ENCODE measurements at places on chromosomes 3 and 15. TPM values are rescaled to one million over a fixed set of nuclear protein-coding genes. Genes with fewer than 3 reads are reported as not detected.

- peak; percentile 65 for DNase-seq
These were observed 89.5 kb upstream of the CHD2 start for GRCh38 chr15:92810418-92811138.

DNA sequence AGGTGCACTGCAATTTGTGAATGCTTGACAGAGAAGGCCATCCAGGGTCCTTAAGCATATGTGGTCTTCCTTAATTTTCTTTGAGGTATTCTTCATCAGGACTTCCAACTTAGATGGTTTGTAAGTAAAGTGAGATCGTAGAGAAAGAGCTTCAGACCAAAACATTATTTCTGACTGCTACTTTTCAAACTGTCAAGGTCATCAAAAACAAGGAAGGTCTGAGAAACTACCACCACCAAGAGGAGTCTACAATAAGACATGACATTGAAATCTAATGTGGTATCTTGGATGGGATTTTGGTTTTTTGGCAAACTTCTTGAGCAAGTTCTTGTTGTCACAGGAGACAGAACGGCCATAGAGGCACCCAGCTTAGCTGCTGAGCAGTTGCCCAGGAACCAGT, 20.0 kb upstream of the RNF111 start:
- no peak for DNase-seq

DNA sequence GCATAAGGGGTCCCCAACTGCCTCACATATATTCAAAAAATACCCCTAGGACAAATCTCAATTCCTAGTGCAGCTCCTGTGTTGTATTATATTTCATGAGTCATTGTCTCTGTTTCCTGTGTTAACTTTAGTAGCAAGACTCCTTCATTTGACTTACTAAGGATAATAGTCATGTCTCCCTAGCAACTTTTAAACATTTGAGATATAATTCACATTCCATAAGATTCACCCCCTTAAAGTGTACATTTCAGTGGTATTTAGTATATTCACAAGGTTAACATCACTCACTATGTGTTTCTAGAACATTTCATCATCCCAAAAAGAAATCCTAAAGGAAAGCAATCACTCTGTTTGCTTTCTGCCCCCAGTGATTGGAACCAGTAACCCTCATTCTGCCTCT, 121.3 kb upstream of the WNT7A start:
- no peak for DNase-seq

- no peak for DNase-seq
These were observed 32.7 kb downstream of the PDIA5 start for GRCh38 chr3:123099331-123100192.

DNA sequence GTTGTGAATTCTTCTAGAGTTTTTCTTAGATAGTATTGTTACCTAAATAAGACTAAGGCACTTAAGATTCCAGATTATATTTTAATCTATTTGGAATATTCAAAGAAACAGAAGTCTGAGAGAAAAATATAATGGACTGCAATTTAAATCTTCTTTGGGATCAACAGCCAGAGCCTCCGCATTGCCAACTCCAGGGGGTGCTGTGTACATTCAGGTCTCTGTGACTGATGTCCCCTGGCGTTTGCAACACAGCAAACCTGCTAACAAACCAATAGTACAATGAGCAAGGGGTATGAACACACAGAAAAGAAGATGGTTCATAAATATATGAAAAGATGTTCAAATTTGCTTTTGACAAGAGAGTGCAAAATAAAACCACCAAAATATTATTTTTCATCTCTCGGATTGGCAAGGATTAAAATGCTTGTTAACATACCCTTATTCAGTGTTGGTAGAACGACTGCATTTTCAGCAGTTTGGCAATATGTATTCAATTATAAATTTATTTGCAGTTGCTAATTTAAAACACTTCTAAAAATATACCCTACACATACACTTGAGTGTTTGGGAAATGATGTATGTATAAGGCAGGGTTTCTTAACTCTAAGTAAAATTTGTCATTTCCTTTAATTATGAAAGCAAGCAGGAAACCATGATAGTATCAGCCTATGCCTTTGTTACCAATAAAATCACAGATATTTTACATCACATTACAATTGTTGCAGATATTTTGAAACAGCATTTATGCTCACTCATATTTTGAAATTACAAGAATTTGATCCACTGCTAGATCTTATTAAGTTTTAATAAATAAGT, 16.1 kb upstream of the TM4SF1 start:
- peak; percentile 51 for DNase-seq

- no peak for DNase-seq
These were observed 134.0 kb downstream of the LPP start for GRCh38 chr3:188287762-188288505.

DNA sequence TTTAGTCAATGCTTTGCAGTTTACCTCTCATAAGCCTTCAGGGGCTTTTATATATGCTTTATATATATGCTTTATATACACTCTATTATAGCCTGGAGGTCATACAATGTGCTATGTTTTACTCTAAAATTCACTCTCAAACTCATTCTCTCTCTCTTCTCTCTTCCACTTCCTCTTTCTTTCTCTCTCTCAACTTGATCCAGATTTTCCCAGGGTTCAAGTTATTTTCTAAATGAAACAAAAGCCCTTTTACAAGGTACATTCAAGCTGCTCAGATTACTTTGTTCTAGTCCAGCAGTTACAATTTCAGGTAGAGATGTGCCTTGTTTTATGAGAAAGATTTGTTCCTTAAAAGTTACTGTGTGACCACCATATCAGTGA, 79.6 kb upstream of the ACP3 start:
- DNase-seq = no peak

GRCh38 chr3:150490277-150490986, 55.9 kb downstream of the SERP1 start:
- DNase-seq = no peak

DNA sequence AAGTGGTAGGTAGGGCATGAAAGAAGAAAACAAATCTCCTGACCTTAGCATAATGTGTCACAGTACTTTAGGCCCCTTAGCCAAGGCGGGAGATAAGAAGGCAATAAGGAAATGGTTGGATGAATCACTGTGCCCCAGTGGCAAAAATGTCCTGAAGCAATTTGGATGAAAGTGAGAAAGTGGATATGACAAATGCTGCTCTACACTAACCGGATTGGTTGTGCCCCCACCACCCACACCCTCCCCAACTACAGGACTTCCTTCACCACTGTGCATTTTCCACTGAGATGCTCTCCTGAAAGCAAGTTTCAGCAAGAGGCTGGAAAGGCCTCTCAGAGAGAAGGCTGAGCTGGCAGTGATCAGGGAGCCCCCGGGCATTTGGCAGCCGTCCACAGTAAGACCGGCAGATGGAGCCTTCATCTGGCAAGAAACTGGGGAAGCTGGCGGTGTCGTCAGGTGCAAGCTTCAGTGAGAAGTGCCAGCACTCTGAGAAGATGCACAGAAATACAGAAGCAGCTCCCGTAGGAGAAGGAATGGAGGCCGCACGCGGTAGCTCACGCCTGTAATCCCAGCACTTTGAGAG, 63.8 kb downstream of the ATP1B3 start:
- DNase-seq = no peak

GRCh38 chr15:66720206-66721010, 18.4 kb downstream of the SMAD6 start:
- DNase-seq = peak; percentile 72

The DNAH12 gene
- total RNA-seq = not detected

GRCh38 chr15:48336940-48337339, 5.7 kb downstream of the DUT start:
- peak; percentile 46 for DNase-seq

GRCh38 chr3:119595639-119596334, 1.9 kb upstream of the PLA1A start:
- no peak for DNase-seq

GRCh38 chr3:122697952-122698620, 17.4 kb downstream of the PARP14 start:
- DNase-seq = no peak

DNA sequence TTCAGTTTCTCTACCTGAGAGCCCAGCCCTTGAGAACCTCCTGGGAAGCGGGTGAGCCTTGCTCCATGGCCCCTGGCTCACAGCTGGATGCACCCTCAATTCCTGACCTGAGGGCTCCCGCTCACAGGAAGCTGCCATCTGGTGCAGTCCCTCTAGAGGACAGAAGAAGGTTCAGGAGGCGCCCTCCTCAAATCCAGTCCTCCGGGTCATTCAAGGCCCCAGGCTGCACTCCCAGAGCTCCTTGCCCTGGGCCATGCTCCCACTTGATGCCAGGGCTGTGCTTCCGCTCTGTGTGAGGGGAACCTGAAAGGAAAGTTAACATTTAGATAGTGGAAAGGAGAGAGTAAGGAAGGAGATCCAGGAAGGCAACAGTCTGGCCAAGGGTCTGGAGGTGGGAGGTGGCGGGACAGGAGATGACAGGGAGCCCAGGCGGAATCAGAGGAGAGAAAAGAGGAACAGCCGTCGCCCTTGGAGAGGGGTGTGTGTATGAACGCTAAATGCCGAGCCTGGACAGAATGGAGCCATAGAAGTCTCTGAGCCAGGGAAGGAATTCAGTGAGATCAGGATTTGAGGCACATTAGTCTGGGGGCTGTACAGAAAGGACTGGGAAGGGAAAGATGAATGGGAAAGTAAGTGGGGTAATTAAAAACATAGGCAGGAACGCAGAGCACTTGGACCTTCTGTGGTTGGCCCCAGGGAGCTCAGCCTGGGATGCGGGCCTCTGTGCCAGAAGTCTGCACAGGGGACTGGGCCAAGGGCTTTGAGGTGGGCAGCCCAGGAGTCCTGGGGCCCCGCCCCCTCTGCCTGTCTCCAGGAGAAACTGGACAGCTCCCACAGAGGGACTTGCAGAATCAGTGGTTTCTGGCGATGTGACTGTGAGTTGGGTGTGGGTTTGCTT, 26.1 kb downstream of the TBC1D21 start:
- no peak for DNase-seq

GRCh38 chr3:29263476-29263875, 17.4 kb upstream of the RBMS3 start:
- DNase-seq = no peak

- no peak for DNase-seq
These were observed 102.3 kb downstream of the ZPLD1 start for GRCh38 chr3:102537123-102537522.

GRCh38 chr3:188165596-188165995, 11.6 kb downstream of the LPP start:
- no peak for DNase-seq

DNA sequence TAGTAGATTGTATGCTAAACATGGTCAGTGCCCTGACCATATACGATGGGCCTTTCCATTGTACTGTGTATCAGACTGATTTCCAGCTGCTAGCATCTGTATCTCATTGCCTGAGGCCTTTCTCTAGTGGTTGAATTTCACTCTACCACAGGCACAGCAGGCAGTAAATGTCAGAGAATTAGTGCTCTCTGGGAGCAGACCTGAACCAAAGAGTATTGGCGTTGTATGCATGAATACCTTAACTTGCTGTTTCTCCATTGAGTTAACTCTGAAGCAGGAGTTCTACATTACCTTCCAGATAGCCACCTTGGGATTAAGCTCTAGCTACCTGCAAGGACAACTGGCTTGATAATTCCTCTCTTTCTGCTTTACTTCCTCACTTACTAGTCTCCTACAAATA, 439.2 kb upstream of the EPHA3 start:
- no peak for DNase-seq

The EPHA6 gene
- total RNA-seq = not detected

The PEX5L gene
- total RNA-seq = not detected

GRCh38 chr15:40558952-40559742, 5.7 kb downstream of the CCDC32 start:
- no peak for DNase-seq

The GOLGA6L4 gene
- total RNA-seq = 0.99 TPM

The NTRK3 gene
- total RNA-seq = not detected

The LRRN1 gene
- total RNA-seq = 1.4 TPM

The NEK10 gene
- 0.74 TPM for total RNA-seq

The GANC gene
- 22.9 TPM for total RNA-seq

The HTD2 gene
- total RNA-seq = 7.6 TPM

DNA sequence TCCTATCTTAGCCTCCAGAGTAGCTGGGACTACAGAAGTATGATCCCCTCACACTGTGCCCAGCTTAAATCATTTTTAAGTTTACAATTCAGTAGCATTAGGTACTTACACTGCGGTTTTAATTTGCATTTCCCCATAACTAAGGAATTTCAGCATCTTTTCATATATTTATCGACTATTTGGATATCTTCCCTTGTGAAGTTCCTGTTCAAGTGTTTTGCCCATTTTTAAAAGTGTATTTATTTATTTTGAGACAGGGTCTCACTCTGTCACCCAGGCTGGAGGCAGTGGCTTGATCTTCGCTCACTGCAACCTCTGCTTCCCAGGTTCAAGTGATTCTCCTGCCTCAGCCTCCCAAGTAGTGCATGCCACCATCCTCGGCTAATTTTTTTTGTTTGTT, 12.5 kb upstream of the MAP2K1 start:
- DNase-seq = no peak
